Trophoblast cell (in vitro differentiated cells and primary cell): ENCODE measurements at places on chromosomes 2 and 18.
A peak's percentile ranks its signal among the peaks of the same experiment; 100 is the strongest.

DNA sequence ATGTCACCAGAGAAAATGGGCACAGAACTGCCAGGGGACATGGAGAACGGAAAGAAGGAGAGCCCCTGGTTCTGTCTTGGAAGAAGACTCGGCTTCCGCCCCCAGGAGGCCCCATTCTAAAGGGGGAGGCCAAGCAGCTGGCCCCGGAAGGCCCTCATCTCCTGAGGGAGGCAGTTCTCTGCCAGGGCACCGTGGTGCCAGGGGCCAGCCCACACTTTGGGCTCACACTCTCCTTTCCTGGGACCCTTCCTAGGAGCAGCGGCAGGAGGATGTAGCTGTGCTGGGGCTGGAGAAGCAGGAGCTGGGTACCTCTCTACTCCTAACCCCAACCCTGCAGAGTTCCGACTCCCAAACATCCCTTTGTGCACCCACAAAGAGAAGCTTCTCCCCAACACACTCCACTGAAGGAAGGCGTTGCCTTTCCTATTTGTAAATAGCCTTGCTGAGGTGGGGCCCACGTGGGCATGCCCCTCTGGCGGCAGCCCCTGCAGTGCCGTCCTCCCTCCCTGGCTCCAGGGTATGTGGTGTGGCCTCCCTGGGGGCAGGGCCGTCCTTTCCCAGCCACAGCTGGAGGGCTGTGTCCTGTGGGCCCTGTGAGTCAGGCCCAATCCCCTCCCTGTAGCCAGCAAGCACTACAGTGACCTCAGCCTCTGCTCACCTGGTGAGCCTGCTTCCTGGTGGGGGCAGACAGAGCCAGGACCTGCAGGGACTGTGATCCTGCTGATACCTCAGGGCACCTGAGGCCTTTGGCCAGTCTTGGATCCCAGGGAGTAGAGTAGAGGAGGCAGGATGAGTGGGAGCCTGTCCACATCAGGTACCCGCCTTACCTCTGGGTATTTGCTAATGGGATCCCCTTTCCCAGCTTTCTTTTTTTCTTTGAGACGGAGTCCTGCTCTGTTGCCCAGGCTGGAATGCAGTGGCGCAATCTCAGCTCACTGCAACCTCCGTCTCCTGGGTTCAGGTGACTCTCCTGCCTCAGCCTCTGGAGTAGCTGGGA is 26.6 kb downstream of the ZFP36L2 start:
- peak; percentile 94 for DNase-seq

GRCh38 chr18:56240405-56240804 is 398.0 kb downstream of the TXNL1 start:
- no peak for DNase-seq

GRCh38 chr2:28206762-28207161 is 185.9 kb upstream of the FOSL2 start:
- DNase-seq, result no peak

DNA sequence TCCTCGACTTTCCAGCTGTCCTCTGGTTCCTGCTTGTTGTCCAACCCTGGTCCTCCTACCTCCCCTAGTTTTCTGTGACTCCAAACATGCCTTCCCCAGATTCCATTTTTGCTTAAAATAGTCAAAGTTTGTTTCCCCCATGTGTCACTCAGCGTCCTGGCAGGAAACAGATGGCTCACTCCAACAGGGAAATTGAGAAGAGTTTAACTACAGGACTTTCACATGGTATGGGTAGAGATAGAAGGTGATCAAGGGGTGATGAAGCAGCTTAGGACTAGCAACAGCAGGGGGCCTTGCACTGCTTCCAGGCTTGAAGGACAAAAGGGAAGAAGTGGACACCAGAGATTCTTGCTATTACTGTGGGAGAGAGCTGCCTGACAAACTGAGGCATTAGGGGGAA is 6.1 kb upstream of the CUL3 start:
- no peak for DNase-seq

- peak; percentile 51 for DNase-seq
Observed at GRCh38 chr2:176140513-176141317, 10.6 kb upstream of the HOXD4 start.
